Stimulated activated CD4-positive, alpha-beta T cell treated with anti-CD3 and anti-CD28 coated beads, TNF-alpha, amount 100 ng/mL, for 4 hours (primary cell): ENCODE measurements at places on chromosomes 13 and 19.

- DNase-seq = no peak
These were observed 8.9 kb downstream of the GRTP1 start for GRCh38 chr13:113354831-113355610.

- no peak for DNase-seq
These were observed 34.1 kb downstream of the ERCC5 start for GRCh38 chr13:102879793-102880499.

DNA sequence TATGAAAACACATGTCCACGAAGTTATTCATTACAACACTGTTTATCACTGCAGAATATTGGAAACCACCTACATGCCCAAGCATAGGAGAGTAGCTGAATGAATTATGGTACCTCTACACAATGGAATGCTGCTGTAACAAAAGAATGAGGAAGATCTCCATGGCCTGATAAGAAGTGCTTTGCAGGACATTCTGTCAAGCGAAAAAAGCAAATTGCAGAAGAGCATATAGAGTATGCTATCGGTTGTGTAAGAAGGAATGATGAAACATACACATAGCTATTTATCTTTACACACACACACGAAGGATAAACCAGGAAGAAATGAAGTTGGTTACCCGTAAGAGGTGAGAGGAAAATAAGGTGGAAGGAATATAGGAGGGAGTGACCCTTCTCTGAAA, 37.5 kb upstream of the CEACAM20 start:
- no peak for DNase-seq

DNA sequence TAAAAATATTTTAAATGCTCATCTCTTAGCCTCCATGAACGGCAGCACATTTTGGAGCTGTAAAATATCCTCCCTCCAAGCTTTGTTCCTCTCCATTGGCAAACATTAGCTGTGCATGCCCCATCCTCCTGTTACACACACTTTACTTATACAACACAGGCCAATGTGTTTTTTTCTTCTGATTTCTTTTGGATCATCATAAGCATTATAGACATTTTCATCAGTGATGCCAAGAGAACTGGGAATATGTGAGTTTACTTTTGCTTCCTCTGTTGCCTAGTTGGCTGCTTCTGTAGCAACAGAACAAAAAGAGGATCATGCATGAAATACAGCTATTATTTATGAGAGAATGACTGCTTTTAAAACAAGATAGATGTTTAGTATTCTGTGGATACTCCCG, 142.6 kb downstream of the PCDH9 start:
- DNase-seq = no peak

DNA sequence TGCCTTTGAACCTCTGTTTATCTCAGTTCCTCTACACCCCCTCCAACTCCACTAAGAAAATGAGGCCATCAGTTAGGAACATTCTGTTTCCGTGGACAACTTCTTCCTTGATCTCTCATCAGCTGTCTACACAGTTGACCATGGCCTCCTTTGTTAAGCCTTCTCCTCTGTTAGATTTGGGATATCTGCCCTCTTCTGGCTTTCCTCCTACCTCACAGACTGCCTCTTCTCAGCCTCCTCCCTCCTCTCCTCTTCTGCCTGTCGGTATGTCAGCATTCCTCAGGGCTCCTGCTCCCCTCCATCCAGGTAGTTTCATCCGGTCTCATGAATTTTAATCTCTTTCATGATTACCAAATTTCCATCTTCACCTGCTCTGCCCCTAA, 454.9 kb downstream of the FOXO1 start:
- no peak for DNase-seq

DNA sequence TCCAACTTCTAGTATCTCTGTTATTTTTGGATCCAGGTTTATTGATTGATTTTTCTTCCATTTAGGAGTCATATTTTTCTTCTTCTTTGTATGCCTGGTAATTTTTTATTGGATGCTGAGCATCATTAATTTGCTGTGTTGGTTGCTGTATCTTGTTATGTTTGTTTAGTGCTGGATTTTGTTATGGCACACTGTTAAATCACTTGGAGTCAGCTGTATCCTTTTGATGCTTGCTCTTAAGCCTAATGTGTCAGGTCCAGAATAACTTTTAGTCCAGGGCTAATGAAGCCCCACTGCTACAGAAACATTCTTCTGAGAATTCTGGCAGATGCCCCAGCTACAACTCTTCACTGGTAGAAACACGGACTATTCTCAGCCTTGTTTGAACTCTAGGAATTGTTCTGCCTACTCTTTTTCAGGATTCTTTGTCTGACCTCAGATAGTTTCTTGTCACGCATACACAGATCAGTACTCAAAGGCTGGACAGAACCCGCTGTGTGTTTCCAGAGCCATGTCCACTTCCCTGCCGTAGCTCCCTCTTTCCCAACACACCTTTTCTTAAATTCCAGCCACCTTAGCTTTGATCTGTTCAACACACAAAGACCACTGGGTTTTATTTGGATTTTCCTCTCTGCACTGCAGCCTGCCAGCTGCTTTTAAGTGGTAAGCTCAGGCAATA, 137.1 kb upstream of the WASF3 start:
- DNase-seq = no peak

DNA sequence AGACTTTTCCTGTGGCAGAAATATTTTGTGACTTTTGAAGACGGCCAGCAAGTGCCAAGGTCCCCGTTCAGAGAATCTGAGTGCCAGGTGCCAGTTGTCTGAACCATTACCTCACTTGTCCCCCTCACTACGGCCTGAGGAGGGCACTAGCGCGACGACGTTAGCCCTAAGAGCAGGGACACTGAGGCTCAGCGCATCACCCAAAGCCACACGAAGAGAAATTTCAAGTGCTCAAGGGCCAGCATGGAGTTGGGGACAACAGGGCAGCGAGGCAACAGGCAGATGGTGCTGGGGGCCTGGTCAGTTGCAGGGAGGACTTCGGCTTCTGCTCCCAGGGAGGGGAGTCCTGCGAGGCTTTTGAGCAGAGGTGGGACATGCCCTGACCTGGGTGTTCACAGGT, 9.5 kb upstream of the TYK2 start:
- no peak for DNase-seq

DNA sequence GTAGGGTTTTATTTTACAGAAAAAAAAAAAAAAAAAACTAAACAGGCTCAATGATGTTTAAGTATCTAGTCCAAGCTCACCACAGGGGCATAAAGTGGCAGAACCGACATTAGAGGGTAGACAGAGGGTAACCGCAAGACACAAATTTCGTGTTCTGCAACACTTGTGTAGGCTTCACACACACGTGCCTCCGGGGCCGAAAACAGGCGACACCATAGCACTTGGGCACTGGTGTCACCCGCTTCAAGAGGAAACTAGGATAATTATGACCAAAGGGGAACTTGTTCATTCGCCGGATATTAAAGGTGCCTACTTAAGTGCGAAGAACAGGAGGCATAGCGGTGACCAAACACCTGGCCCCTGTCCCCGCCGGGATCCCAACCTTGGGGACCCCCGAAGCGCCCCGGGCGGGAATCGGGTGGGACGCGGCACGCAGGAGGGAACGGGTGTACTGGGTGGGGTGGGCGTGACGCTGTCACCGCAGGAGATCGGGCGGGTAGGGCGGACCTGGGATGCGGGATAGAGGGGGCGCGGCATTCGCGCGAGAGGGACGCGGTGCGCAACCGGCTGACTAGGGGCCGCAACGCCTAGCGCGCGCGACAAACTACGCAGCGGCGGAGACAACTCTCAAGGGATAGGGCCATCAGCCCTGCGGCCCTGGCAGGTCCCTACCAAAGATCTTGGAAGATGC, 558 bp downstream of the MZT1 start:
- peak; percentile 8 for DNase-seq

DNA sequence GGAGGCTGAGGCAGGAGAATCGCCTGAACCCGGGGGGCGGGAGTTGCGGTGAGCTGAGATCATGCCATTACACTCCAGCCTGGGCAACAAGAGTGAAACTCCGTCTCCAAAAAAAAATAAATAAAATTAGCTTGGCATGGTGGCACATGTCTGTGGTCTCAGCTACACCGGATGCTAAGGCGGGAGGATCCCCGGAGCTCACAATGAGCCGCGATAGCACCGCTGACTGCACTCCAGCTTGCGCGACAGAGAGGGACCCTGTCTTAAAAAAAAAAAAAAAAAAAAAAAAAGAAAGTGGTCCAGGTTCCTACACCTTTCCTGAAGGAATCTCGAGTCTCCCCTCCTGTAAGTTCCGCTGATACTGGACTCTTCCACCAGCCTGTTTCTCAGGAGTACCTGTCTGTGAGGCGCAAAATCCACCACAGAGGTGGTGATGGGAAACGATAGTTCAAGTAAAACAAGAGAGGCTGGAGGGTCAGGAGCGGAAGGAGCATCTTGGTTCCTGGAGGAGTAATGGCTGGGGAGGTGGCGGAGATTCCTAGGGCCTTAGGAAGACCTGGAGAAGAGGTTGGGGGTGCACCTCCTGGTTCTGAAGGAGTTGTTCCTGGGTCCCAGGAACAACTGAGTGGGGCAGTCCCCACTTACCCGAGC, 471 bp downstream of the FUT1 start:
- DNase-seq = no peak

DNA sequence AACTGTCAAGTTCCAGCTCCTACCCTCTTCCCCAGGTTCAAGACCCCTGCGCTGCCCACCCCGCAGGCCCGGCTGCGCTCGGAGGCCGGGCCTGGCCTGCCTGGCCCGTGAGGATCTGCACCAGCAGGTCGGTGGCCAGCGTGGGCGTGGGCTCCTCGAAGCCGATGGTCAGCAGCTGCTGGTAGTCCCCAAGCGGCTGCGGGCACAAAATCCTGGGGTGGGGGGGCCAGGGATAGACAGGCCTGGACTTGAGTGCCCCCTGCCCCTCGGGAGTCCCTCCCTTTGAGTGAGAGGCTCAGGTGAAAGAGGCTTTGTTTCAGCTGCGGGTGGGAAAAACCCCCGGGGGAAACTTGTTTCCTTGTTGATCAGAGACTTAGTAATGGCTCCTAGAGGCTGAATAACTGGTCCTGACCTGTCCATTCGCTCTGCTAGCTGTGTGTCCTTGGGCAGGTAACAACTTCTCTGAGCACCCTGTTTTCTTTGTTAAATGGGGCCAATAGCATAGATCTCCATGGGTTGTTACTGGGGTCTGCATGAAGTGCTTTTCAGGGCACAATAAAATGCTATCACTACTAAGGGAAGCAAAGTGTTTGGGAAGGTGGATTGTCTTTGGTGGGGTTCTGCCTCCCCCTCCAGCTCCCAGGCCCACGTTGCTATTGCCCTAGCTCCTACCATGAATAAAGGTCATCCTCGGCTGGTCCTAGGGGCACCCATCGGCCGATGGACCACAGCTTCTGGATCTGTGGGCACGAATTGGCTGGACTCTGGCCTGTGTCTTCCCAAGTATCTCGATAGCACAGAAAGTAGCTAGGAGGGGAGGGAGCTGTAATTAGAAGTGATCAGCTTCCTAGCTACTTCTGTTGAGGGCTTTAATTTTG, 3.5 kb downstream of the C19orf67 start:
- peak; percentile 6 for DNase-seq

DNA sequence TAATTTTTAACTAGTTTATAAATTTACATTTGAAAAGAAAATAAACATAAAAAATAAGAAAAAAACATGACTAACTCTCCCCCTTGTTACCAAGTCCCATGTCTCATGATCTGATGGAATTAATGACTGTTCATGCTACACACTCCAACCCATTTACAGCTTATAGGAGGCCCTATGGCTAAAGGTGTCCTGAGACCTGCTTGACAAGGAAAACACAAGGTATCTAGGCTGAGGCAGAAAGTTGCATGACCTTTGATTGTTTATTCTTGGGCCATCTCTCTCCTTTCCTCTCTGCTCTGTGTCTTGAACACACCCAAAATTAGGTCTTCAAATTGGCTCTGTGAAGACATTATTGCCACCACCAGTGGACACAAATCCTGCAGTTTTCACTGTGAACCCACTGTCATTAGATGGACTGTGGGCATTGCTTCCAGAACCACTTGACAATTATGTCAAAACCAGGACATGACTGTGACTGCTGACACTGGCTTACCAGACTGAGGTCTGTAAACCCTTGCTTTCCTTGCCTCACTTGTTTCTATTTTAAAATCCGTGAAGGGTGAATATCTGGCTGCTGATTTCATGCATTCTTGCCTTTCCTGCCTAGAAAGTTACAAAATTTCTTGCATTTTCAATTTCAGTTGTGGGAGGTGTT, 386.5 kb upstream of the SPRY2 start:
- DNase-seq = no peak

GRCh38 chr19:18771328-18772242, 19.5 kb downstream of the COMP start:
- no peak for DNase-seq

DNA sequence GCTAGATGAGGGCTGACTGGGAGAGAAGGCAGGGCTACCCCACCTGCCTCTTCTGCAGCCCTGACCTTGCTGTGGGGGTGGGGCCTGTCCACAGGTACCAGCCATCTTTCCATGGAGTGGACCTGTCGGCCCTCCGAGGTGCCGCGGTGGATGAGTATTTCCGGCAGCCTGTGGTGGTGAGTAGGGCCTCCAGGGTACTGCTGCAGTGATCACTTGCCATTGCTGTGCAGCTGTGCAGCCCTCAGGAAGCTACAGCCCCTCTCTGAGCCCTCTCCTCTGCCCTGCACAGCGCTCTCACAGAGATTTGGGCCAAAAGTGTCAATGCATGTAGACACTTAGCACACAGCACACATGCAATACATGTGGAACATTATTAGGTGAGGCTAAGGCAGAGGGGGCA, 11.8 kb downstream of the YIPF2 start:
- no peak for DNase-seq

DNA sequence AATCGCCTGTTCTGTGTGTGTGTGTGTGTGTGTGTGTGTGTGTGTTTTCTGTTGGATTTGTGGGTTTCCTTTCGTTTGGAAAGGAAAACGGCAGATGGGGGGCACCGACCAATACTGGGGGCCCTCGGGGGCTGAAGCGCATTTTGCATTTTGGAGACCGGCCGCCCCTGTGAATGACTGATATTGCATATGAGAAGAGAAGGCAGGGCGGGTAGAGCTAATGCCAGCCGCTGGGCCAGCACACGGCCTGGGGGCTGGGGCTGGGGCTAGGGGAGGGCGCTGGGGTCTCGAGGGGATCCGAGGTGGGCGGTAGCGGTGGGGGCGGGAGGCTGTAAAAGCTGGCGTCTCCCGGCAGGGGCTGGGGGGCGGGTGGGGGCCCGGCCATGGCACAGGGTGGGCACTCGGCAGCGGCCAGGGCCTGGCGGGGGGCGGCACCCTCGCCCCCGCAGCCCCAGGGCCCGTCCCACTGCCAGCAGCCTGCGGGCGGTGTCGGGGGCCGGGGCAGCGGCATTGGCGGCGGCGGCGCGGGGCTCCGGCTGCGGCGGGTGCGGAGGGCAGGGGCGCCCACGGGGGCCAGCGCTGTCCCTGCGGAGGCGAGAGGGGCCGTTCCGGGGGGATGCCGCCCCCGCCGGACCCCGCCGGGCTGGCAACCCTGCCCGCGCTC, 11.2 kb downstream of the ANO8 start:
- no peak for DNase-seq

- DNase-seq = no peak
These were observed 77.7 kb downstream of the LRRC63 start for GRCh38 chr13:46289260-46289955.
